ENCODE measurements at places on chromosomes 4 and X.

DNA sequence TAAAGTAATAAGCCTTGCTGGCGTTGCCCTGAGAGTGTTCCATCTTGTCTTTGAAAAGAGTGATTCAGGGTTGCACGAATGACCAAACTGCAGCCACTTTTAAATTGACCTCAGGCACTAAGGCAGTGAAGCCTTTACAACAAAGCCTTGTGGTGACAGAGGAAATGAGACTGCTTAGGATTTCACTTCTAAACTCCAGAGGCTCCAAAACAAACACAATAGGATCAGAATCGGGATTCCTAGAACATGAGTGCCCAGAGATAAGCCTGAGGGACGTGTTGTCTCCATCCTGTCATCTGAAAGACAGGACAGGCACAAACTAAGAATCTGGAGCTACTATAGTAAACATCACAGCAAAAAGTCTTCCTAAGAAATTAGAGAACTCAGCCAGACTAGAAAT, 405.2 kb downstream of the PPARGC1A start:
- DNase-seq, result no peak

- no peak for DNase-seq
These were observed 1.7 kb downstream of the PDLIM5 start for GRCh38 chr4:94453391-94453963.

- DNase-seq, result no peak
These were observed 35.0 kb upstream of the MYOZ2 start for GRCh38 chr4:119100655-119101054.

DNA sequence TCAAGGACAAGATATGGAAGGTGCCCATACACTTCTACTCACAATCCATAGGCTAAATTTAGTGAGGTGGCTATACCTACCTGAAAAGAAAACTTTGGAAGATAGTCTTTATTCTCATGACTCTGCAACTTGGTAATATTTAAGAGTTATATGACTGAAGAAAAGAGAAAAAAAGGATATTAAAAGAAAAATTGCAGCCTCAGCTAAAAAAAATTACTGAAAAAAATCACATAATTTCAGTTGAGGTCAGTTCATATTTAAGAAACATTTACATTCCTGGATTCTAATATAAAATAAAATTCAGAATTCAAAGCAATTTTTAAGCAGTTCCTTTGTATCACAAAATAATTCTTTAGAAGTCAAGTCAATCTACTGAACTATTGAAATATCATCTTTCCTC, 166.5 kb downstream of the GABRG1 start:
- no peak for DNase-seq

GRCh38 chrX:118825227-118825626, 1.6 kb downstream of the ZCCHC12 start:
- no peak for DNase-seq
